ENCODE measurements at places on chromosomes 7 and 10. TPM values are rescaled to one million over a fixed set of nuclear protein-coding genes. Genes with fewer than 3 reads are reported as not detected.

DNA sequence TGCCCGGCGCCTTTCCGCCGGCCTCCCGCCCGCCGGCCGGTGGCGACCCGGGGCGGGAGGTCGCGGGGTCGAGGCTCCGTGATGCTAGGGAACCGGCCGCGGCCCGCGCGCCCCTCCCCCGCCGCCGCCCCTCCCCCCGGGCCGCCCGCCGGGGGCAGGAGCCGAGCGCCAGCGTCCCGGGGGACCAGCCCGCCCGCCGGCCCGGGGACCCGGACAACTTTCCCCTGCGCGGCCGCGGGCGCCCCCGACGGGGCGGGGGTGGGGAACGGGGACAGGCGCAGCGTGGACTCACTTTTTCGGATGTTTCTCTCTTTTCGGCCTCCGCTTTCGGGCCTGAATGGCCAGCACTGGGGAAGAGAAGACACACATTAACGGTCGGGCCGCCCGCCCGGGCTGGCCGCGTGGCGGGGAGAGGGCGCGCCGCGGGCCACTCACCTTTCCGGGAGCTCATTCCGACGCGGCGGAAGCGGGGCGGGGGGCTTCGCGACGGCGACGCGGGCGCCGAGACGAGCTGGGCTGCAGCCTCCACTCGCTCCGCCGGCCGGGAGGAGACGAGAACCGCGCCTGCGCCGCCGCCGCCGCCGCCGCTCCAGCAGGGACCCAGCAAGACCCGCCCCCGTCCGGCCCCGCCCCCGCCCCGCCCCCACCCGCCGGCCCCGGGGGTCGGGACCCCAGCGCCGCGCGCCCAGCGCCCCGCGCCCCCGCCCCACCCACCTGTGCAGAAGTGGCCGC lies at the start of gene SRPK2:
Gene SRPK2, minus strand, starts transcription at position 566 of the 732 bp plus-strand sequence.
- H3K27ac ChIP-seq = peak within 1 kb of the TSS; percentile 86
- peaks cover 9% of the 10 kb centered on the region for H3K36me3 ChIP-seq
- peak; percentile 83 for DNase-seq
- H3K4me3 ChIP-seq = peak within 1 kb of the TSS; percentile 94

- H3K27me3 ChIP-seq = no peaks in the 10 kb centered on the region
- H3K36me3 ChIP-seq = no peaks in the 10 kb centered on the region
- H3K4me3 ChIP-seq = no peak overlapping the region
- H3K27ac ChIP-seq = no peak overlapping the region
- H3K4me1 ChIP-seq = no peaks in the 10 kb centered on the region
- no peak for DNase-seq
These were observed 29.2 kb downstream of the GBX1 start for GRCh38 chr7:151138153-151138851.

Gene CDH23
- 4.7 TPM for total RNA-seq

- DNase-seq = no peak
- H3K4me1 ChIP-seq = peaks cover 14% of the 10 kb centered on the region
- H3K36me3 ChIP-seq = no peaks in the 10 kb centered on the region
- no peak overlapping the region for H3K27ac ChIP-seq
- H3K4me3 ChIP-seq = no peak overlapping the region
These were observed 87.4 kb upstream of the RET start for GRCh38 chr10:42989481-42989921.

DNA sequence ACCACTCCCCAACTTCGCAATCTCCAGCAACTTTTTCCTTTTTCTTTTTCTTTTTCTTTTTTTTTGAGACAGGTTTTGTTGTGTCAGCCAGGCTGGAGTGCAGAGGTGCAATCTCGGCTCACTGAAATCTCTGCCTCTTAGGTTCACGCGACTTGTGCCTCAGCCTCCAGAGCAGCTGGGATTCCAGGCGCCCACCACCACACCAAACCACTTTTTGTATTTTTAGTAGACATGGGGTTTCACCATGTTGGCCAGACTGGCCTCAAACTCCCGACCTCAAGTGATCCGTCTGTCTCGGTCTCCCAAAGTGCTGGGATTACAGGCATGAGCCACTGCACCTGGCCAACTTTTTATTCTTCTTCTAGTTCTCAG lies 55.0 kb downstream of the KIAA1549 start:
- H3K27me3 ChIP-seq = peaks cover 4% of the 10 kb centered on the region
- no peak overlapping the region for H3K4me3 ChIP-seq
- no peak for DNase-seq
- H3K4me1 ChIP-seq = peaks cover 8% of the 10 kb centered on the region
- H3K36me3 ChIP-seq = no peaks in the 10 kb centered on the region

GRCh38 chr10:13592306-13592705 lies 5.5 kb downstream of the PRPF18 start:
- no peaks in the 10 kb centered on the region for H3K27me3 ChIP-seq
- H3K27ac ChIP-seq = no peak overlapping the region
- peaks cover 11% of the 10 kb centered on the region for H3K36me3 ChIP-seq
- DNase-seq = no peak
- peaks cover 21% of the 10 kb centered on the region for H3K4me1 ChIP-seq
- H3K4me3 ChIP-seq = no peak overlapping the region

Gene ACSM6
- total RNA-seq = not detected

DNA sequence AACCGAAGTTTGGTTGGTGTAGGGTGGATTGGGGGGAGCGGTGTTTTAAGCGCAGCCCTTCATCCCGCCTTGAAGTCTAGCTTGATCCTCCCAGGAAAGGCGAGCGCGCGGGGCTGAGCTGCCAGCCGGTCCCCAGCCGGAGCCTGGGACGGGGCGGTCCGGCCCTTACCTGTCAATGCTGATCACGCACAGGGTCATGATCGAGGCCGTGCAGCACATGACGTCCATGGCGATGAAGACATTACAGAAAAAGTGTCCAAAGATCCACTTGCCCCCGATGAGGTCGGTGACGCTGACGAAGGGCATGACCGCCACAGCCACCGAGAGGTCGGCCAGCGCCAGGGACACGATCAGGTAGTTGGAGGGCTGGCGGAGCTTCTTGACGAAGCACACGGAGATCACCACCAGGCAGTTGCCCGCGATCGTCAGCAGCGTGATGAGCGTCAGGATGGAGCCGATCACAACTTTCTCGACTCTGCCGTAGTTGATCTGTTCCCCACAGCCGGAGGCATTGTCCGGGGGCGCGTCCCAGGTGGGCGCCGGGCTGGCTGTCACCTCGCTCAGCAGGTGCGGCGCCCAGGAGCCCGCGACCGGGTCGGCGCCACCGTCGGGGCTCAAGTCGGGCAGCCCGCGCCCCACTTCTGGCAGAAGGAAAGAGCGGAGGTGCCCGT lies 740 bp downstream of the HTR7 start:
- H3K36me3 ChIP-seq = no peaks in the 10 kb centered on the region
- DNase-seq = no peak
- H3K4me3 ChIP-seq = peak overlapping the region; percentile 75
- peaks cover 66% of the 10 kb centered on the region for H3K27me3 ChIP-seq
- peaks cover 9% of the 10 kb centered on the region for H3K4me1 ChIP-seq
- no peak overlapping the region for H3K27ac ChIP-seq

Gene C10orf95
- not detected for total RNA-seq

GRCh38 chr10:102735065-102735562 lies 8.6 kb upstream of the WBP1L start:
- no peak for DNase-seq
- H3K4me1 ChIP-seq = no peaks in the 10 kb centered on the region
- no peak overlapping the region for H3K27ac ChIP-seq
- no peaks in the 10 kb centered on the region for H3K27me3 ChIP-seq
- H3K4me3 ChIP-seq = no peak overlapping the region
- H3K36me3 ChIP-seq = peaks cover 8% of the 10 kb centered on the region

DNA sequence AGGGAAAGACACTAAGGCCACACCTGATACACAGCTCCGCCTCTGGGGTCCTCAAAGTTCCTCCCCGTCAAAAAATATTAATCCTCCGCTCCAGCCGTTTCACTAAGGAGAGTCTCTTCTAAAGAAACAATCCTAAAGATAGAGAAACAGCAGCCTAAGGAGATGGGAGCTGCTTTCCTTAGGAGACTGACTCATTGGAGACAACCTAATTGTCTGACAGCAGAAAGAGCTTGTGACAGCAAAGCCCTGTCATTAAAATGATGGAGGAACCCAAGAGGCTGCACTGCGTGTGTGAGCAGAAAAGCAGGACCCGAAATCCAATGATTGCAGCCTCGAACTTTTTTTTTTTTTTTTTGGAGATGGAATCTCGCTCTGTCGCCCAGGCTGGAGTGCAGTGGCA lies 44.0 kb upstream of the TNRC18 start:
- peaks cover 4% of the 10 kb centered on the region for H3K4me1 ChIP-seq
- no peak overlapping the region for H3K4me3 ChIP-seq
- H3K27ac ChIP-seq = no peak overlapping the region
- H3K36me3 ChIP-seq = no peaks in the 10 kb centered on the region
- DNase-seq = no peak

DNA sequence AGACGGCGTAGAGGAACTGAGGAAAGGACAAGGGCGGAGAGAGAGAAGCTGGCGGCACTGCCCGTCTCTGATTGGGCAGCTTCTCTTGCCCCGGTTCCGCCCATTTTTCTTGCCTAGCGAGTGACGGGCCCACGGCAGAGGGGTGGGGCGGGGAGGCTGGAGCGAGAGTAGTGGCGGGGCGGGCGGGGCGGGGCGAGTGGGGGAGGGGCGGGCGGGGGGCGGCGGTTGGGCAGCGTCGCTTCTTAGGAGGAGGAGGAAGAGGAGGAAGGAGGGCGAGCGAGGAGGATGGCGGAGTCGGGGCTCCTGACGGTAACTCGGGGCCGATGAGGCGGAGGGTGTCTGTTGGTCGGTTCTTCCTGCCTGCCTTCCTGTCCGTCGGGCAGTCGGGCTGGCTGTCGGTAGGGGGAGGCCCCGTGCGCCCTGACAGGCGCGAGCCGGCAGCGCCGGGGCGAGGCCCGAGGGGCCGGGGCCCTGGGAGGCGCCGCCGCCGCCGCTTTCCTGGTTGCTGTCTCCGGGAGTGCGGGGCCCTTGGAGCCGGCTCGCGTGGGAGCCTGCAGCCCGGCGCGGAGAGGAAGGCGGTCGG lies at the start of gene SHOC2:
Gene SHOC2, plus strand, starts transcription at position 256 of the 583 bp plus-strand sequence. CDS start 44,755 bp downstream, outside the sequence.
- peak within 1 kb of the TSS; percentile 99 for H3K27ac ChIP-seq
- no peaks in the 10 kb centered on the region for H3K27me3 ChIP-seq
- H3K4me3 ChIP-seq = peak within 1 kb of the TSS; percentile 89
- peaks cover 14% of the 10 kb centered on the region for H3K36me3 ChIP-seq

GRCh38 chr10:18230794-18231193 lies 90.6 kb downstream of the CACNB2 start:
- no peak for DNase-seq
- H3K27ac ChIP-seq = no peak overlapping the region
- H3K27me3 ChIP-seq = no peaks in the 10 kb centered on the region
- H3K4me3 ChIP-seq = no peak overlapping the region
- no peaks in the 10 kb centered on the region for H3K4me1 ChIP-seq

DNA sequence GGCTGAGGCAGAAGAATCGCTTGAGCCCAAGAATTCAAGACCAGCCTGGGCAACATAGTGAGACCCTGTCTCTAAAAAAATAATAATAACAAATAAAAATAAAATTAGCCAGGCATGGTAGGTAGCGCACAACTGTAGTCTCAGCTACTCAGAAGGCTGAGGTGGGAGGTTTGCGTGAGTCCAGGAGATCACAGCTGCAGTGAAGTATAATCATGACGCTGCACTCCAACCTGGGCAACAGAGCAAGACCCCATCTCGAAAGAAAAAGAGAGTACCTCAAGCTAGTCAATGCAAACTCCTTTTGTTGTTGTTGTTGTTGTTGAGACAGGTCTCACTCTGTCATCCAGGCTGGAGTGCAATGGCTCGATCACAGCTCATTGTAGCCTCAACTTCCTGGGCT lies 34.0 kb upstream of the NFE2L3 start:
- H3K27ac ChIP-seq = no peak overlapping the region
- DNase-seq = no peak
- H3K27me3 ChIP-seq = peaks cover 5% of the 10 kb centered on the region
- H3K4me1 ChIP-seq = no peaks in the 10 kb centered on the region

DNA sequence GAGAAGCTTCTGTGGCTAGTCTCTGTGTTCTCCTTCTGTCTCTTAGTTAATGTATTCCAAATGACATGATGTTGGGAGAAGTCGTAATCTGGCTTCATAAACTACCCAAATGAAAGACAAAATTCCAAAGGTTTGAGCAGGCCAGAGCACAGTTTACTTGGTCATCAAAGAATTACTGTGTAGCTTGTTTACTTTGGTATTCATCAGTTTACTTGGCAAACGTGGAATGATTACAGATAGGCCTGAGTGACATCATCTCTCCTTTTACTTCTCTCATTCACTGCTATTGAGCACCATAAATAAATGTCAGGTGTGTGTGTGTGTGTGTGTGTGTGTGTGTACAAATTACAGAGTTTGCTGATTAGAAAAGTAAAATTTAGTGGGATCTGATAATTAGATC lies 327.3 kb downstream of the PHTF2 start:
- peaks cover 2% of the 10 kb centered on the region for H3K27me3 ChIP-seq
- H3K4me3 ChIP-seq = no peak overlapping the region
- no peak for DNase-seq
- H3K27ac ChIP-seq = no peak overlapping the region
- H3K4me1 ChIP-seq = no peaks in the 10 kb centered on the region

Gene TCAF2
- 14.1 TPM for total RNA-seq

- no peak overlapping the region for H3K4me3 ChIP-seq
- H3K27me3 ChIP-seq = peaks cover 23% of the 10 kb centered on the region
- peaks cover 19% of the 10 kb centered on the region for H3K4me1 ChIP-seq
These were observed 12.0 kb downstream of the AFAP1L2 start for GRCh38 chr10:114392112-114392835.

Gene AGR2
- total RNA-seq = not detected

GRCh38 chr7:99579956-99580777 lies 17.9 kb upstream of the TMEM225B start:
- peak overlapping the region; percentile 44 for H3K27ac ChIP-seq
- peaks cover 20% of the 10 kb centered on the region for H3K4me1 ChIP-seq
- DNase-seq = peak; percentile 45

DNA sequence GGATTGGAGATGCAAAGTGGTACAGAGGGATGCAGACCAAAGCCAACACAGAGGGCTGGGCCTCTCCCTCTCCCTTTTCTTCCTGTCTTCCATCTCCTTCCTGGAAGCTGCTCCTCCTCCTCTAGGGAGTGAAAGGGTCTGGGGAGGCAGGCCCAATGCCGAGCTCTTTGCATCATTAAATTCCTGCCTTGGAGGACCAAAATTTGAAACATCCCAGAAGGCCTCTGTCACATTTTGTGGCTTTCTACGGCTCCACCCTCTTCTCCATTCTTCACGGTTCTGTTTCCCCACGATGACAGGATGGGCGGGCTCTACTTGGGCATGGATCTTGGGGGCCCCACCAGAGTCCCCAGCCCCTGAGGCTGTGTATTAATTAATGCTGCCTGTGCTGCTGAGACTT lies 76.4 kb downstream of the NEURL1 start:
- no peak for DNase-seq
- no peaks in the 10 kb centered on the region for H3K36me3 ChIP-seq
- no peak overlapping the region for H3K4me3 ChIP-seq
- no peak overlapping the region for H3K27ac ChIP-seq
- no peaks in the 10 kb centered on the region for H3K4me1 ChIP-seq
- no peaks in the 10 kb centered on the region for H3K27me3 ChIP-seq

DNA sequence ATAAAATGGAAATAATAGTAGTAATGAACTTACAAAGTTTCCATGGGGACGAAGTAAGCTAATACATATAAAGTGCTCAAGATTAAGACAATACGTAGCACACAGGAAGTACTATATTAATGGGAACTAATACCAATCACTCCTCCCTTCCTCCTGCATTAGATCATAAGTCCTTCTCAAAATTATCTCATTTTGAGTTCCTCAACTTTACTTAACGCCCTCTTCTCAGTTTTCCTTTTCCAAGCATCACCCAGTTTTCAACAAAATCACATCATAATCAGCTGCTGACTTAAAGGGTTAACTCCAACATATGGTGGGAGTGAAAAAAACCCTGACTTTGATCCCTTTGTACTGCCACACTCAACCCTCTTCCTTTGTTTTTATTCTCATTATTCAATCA lies 24.4 kb downstream of the JMJD1C start:
- H3K4me3 ChIP-seq = no peak overlapping the region
- no peak for DNase-seq
- no peaks in the 10 kb centered on the region for H3K4me1 ChIP-seq
- peaks cover 8% of the 10 kb centered on the region for H3K36me3 ChIP-seq

Gene CYP2E1
- 0.13 TPM for total RNA-seq
